ENCODE measurements at places on chromosomes 3 and 15. TPM values are rescaled to one million over a fixed set of nuclear protein-coding genes. Genes with fewer than 3 reads are reported as not detected.

- no peak for DNase-seq
Measured at GRCh38 chr3:185532901-185533300, 19.5 kb downstream of the LIPH start.

DNA sequence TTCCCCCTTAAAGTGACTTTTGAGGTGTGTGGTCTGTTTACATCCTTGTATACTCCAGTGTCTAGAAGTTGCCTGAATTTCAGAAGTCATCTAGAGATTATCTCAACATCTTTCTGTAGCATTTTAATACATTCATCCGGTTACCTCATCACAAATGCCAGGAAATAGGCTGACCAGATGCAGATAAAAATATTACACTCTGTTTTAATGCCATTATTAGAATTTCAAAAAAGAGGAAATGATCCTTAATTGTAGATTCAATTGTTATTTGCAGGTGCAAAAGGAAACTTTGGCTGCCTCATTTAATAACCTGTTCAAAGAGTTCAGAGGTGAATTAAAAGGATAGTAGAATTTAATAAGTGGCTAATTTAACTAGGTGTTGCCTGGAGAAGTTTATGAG lies 290.9 kb downstream of the C3orf38 start:
- DNase-seq: no peak

Gene TUSC7
- total RNA-seq: not detected

DNA sequence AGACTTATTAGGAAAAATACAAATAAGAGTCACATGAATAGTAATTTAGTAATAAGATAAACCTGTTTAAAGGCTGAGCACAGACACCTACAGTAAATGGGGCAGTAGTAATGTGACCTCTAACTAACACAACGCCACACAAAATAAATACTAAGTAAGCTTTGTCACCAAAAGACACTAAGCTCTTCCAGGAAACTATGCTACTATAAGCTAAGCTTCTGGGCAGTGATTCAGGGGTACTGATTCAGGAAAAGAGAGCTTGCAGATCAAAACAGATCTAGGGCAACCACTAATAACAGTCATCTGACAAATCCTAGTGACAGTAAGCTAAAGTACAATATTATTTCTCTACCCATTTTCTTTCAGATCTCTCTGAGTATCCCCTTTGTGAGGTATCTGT lies 68.8 kb downstream of the PLOD2 start:
- DNase-seq: no peak

Gene GOLGA6L4
- total RNA-seq: 1.1 TPM

Gene PCOLCE2
- total RNA-seq: 66.6 TPM

DNA sequence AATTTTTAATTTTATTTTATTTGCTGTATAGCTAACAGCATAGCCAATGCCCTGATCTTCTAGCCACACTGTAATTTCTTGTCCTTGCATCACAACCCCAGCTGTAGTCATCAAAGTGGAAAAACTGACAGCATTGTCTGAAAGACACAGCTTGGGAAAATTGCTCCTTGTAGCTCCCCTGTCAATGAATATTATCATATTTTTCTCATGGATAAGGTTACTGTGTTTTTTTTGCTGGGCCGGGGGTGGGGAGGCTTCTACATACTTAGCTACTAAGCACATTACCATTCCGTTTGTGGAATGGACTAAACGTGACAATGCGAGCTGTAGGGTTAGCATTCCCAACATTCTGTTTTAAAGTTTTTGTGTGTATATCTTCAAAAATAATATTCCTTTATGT lies 381.3 kb downstream of the TIGIT start:
- no peak for DNase-seq

DNA sequence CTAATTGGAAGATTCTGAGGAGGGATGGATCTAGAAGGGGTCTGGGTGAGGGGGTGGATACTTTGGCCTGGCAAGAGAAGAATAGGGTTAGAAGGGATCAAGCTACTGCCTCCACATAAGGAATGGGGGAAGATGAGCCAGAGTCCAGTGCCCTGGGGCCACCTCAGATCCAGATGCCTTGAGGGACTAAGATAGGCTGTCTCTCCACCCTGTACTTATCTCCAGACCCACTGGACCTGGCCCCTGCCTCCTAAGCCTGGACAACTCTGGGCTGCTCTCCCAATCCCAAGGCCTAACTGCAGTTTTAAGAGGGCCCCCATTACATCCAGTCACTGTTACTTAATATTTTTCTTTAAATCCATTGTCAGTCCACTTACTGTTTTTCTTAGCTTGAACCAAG lies 2.0 kb downstream of the DVL3 start:
- DNase-seq: no peak

Gene ADCY5
- 242 TPM for total RNA-seq

DNA sequence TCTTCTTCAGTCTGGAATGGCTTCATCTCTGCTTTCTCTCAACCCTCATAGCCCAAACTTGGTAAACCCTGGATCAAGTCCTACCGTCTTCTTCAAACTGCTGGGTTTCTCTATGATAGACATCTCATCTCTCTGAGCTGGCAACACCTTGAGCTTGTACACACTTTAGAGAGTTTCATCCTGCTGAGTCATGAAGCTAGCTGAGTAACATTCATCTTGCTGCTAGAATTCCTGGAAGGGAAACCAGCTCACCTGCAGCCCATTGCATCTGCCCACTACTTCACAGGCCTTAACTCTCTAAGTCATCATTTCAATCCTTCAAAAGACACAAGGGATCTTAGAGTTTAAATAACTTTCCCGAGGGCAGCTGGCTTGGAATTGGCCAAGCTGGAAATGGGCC lies 175.5 kb upstream of the RORA start:
- DNase-seq: no peak

GRCh38 chr3:113374078-113374477 lies 67.2 kb downstream of the CFAP44 start:
- no peak for DNase-seq

Gene CERS3
- not detected for total RNA-seq

Gene ARPP19
- total RNA-seq: 166 TPM

DNA sequence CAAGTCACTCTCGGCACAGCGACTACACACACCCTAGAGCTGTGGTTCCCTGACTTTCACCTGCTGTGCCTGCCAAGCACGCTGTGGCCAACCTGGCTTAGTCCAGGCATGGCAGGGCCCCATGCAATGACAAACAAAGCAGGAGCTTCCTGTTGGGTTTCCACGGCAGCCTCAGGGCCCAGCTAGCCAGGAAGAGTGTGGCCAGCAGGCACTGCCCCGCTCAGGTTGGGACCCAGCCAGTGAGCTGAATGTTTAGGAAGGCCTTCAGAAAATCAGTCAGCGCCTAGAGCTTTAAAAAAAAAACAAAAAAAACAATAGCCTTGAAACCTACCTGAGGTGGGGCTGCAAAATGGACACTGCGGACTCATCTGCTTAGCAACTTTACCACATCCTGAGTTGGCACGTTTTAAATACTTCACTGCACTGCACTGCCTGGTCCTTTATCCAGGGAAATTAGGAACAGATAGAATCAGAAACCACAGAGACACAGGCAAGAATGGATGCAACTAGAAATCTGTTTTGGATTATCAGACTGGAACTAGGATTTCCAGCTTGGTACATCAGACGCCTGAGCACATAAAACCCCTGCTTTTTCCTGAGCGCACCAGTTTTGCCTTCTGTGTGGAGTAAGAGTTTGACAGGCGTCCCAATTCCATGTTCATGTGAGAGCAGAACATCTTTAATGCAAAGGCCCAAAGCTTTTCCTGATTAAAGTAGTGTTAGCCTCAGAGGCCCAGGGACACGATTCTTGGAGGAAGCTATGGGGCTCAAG lies 36.2 kb upstream of the LDHAL6B start:
- peak; percentile 14 for DNase-seq

GRCh38 chr3:28476194-28476593 lies 127.6 kb upstream of the AZI2 start:
- no peak for DNase-seq

Gene GPR87
- total RNA-seq: not detected

GRCh38 chr3:14740983-14741382 lies 66.0 kb downstream of the C3orf20 start:
- no peak for DNase-seq

DNA sequence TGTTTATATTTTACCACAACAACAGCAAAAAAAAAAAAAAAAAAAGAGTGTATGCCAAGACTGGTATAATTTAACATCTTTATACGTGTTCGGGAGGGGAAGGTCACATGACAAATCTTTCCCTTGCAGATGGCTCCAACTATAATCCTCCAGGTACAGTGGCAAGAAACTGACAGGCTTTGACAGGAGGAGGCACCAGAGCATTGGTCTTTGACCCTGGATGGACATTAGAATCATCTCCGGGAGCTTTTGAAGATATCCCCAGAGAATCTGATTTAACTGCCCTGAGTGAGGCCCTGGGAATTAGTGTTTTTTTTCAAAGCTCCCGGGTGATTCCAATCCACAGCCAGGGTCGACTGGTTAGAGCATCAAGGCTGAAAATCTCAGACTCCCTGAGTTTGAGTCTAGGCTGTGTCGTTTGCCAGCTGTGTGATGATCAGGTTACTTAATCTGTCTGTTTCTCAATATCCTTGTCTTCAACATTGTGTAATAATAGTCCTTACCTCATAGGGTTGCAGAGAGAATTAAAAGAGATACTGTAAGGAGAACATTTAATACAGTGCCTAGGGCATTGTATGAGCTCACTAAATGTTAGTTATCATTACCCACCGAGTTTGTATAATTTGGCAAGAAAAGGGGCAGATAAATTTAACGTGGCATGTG lies 8.9 kb upstream of the SEMA5B start:
- no peak for DNase-seq

Gene PIF1
- total RNA-seq: 1.1 TPM

DNA sequence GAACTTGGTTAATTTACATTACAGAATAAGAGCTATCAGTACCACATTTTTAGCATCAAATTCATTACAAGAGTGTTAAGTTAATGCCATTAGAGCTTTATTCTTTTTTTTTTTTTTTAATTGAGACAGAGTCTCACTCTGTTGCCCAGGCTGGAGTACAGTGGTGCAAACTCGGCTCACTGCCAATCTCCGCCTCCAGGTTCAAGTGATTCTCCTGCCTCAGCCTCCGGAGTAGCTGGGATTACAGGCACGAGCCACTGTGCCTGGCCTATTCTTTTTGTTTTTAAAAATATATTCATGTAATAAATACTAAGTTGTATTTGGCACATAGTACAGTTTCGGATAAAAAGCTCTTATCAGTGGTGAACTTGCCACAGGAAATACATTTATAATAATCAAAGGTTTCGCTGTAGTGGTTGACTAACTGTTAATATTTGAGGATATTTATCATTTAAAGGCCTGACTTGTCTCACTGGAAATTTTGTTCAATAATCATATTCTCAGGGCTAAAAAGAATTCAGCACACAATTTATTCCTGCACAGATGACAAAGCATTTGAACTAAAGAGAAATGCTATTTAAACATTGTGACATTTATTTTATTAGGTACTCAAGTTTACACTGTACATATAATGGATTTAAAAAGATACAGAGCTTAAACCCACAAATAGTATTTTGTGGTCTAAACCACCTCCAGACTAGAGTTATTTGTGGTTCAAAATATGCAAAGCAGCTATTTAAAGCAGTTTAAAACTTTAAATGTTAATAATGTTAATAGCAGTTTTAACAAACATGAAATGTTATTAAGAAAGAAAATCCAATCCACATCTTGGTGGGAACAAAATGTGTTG lies 6.1 kb upstream of the LEKR1 start:
- DNase-seq: no peak

GRCh38 chr3:112814266-112814665 lies 32.4 kb downstream of the CD200R1L start:
- DNase-seq: no peak

Gene SLC51B
- total RNA-seq: not detected

DNA sequence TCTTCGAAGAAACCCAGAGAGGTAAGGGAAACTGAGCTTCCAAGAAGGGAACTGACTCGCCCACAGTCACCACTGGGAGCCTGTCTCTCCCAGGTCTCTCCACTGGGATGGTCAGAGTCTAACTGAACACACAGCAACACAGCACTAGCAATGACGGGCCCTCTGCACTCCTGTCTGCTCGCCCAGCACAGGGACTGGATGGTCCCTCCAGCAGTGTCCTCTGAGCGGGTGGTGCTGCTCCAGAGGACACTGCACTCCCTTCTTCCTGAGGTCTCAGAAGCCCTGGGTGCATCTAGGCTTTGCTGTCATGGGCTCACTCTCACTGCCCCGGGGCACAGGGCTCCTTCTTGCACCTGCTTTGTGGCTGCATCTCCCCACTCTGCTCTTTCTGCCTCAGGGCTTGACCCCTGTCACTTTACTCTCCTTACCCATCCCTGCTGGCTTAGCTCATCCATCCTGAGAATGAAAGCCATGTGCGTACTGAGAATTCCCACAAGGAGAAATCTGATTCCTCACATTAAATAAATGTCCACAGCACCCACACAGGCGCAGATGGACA lies 356.6 kb downstream of the GABRG3 start:
- DNase-seq: no peak

- no peak for DNase-seq
Measured at GRCh38 chr3:193962986-193963685, 172.8 kb upstream of the HES1 start.

Gene RAB6B
- 45.8 TPM for total RNA-seq

Gene RPN1
- 85.1 TPM for total RNA-seq

DNA sequence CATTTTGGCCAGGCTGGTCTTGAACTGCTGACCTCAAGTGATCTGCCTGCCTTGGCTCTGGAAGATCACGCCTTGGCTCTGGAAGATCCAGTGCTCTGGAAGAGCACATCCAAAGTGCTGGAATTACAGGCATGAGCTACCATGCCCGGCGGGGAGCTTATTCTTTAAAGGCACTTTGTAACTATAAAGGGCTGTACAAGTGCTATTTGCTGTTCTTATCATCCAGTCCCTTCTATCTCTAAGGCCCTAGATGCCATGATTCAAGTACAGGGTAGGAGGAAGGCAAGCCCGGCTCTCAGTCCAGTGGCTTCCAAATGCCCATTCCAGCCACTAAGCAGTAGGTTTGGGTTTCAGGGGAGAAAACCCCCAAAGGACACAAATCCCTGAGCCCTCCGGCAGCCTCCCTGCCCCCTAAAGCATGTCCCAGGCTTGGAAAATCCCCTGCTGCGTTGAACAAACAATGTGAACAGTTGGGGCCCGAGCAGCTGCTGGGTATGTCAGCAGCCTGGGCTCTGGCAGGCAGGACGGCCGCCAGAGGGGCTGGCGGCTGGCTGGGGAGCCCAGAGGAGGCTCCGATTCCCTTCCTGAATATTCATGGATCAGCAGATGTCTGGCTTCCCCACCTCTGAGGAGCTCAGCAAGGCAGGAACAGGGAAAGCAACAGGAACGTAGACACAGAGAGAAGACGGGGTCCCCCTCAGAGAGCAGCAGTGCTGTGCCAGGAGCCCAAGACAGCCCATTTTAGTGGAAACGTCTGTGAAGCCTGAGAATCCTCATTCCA lies 7.7 kb downstream of the IGDCC4 start:
- no peak for DNase-seq

- no peak for DNase-seq
Measured at GRCh38 chr15:85142312-85142711, 160.7 kb downstream of the PDE8A start.

DNA sequence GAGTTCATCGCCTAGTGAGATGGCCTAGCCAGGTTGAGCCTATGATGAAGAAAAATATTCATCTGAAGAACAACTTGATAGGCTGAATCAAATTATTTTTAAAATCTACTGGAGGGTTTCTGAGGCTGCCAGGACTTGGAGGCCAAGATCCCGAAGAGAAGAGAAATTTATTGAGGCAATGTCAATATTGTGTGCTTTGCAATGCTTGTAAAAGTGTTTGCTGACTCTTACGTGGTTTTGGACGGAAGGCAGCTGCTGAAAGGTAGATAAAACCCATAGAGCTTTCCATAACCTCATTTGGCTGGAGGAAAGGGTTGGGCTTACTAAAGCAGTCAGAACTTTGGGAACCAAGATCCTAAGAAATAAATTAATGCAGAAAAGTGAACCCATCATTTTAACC lies 361.0 kb upstream of the IL12A start:
- DNase-seq: no peak

Gene KBTBD8
- total RNA-seq: 2.5 TPM

GRCh38 chr15:67945951-67946700 lies 106.3 kb upstream of the RNU6-1 start:
- DNase-seq: peak; percentile 22

Gene EFHB
- total RNA-seq: 0.57 TPM
